IPS DF 6.9 (cell line): ENCODE measurements at places on chromosomes 2 and 18.

GRCh38 chr18:79365701-79366100 lies 30.0 kb upstream of the NFATC1 start:
- no peak for DNase-seq

DNA sequence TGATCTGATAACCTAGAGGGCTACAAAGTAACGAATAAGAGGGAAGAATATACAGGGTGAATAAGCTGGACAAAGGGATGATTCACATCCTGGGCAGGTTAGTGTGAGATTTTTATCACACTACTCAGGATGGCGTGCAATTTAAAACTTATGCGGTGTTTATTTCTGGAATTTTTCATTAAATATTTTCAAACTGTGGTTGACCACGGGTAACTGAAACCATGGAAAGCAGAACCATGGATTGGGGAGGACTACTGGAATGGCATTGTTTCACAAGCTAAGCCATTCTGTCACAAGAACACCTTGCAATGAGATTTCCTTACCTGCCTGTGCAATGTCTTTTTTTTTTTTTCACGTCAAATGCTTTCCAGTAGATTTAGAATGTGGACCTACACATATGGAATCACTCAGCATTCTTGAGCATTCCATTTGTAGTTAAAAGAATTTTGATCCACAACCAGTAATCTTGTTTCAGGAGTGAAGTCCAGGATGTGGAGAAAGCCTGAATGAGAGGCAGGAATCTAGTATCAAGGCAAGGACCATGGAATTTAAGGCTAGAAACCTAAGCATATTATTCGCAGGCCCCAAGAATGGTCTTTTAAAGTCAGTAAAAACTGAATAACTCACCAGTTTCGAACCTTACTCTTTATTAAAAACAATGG lies 8.0 kb upstream of the CDK15 start:
- no peak for DNase-seq

GRCh38 chr2:129673847-129674711 lies 305.4 kb upstream of the RAB6C start:
- no peak for DNase-seq

DNA sequence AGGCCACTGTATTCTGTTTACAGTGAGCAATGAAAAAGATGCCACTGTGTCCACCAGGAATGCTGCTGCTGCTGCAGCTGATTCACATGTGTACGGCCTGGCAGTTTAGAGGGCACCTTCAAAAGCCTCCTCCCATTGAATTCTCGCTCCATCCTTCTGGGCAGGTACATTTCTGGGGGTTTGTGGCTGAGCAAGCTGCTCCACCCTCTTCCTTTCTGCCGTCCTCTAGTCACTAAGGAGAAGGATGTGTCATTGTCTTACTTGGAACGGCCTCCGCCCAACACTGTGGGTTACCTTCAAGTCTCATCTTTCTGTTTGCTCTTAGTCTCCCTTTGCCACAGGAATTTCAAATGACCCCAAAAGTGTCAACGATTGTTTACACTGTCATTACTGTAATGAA lies 182.0 kb downstream of the ZBTB7C start:
- DNase-seq = no peak

- no peak for DNase-seq
Measured at GRCh38 chr2:113157118-113157896, 16.5 kb upstream of the PSD4 start.

GRCh38 chr18:54043484-54044251 lies 180.8 kb downstream of the MBD2 start:
- no peak for DNase-seq

- DNase-seq = no peak
Measured at GRCh38 chr2:53724536-53724935, 43.1 kb upstream of the CHAC2 start.

- no peak for DNase-seq
Measured at GRCh38 chr2:230668939-230669303, 43.7 kb upstream of the CAB39 start.

GRCh38 chr2:45259138-45259537 lies 249.9 kb upstream of the SIX2 start:
- DNase-seq = no peak

GRCh38 chr2:238127165-238128060 lies 11.1 kb upstream of the KLHL30 start:
- DNase-seq = no peak

DNA sequence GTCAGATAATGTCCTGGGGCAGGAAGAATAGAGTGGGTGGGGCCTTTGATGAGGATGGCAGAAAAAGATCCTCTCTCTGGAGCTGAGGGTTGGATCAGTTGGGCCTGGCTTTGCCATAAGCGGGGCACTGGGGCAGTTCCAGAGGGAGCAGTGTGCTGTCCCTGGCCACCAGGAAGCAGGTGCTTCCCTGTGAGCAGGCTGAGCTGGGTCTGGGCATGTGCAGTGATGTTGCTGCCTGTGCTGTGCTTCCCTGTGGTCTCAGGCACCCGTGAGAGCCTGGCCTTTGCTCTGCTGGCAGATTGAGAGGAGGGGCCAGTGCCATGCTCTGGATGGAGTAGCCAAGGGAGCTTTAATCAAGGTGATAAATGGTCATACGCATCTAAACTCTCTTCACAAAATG lies 14.6 kb upstream of the NPPC start:
- DNase-seq = no peak

DNA sequence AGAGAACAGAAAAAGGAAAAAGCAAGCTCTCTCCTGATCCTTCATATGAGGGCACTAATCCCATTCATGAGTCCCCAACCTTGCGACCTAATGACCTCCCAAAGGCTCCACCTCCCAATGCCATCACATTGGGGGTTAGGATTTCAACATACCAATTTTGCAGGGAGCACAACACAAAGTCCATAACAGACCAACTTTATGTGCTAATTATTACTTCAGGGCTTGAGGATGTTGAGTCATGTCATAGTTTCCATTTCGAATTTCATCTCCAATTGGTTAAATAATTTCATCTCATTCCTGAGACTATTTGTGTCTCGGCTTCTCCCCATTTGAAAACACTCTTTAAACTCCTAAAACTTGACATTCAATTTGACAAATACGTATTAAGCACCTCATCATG lies 69.9 kb upstream of the KLF7 start:
- DNase-seq = no peak

GRCh38 chr2:212694398-212694797 lies 155.8 kb upstream of the ERBB4 start:
- no peak for DNase-seq

DNA sequence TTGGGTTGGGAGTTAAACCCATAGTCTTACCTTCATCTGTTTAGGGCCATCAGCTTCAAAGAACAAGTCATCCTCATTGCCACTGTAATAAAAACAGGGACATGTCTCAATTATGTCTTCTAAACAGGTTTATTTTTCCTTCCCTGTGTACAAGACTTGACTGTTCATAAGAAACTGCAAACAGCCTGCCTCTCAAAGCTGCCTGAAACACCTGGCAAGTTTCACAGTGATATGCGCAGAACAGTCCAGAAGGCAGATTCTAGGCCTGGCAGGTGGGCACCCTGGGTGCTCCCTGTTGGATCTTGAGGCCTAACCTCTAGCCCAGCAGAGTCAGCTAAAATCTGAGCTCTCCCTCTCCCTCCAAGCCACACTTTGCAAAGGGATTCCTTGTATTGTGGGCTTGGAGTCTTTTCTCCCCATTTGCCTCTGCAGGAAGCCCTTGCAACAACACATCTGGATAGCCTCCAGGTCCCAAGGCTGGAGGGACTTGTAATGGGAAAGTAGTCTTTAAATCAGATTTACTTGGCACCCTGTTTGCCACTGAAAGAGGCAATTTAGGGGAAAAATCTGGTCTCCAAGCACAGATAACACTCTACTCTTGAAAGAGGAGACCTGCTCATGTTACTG lies 930 bp downstream of the IL1B start:
- DNase-seq = no peak

DNA sequence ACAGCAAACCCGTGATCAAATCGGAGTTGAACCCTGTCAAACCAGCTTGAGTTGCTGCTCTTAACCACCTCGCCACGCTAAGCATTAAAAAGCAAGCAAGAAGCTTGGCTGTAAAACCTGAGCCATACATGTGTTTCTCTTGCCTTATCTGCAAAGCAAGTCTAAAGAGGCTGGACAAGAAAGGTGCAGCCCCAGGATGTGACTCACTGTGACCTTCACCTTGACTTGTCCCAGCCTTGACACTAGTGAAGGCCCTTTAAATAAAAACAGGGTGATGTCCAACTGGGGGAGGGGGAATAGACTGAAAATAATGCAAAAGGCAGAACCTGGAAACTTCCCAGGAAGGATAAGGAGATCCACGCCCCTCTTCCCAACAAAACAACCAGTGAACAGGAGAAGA lies 127.6 kb upstream of the NPAS2 start:
- DNase-seq = no peak
